ENCODE measurements at places on chromosomes 11 and 22.

DNA sequence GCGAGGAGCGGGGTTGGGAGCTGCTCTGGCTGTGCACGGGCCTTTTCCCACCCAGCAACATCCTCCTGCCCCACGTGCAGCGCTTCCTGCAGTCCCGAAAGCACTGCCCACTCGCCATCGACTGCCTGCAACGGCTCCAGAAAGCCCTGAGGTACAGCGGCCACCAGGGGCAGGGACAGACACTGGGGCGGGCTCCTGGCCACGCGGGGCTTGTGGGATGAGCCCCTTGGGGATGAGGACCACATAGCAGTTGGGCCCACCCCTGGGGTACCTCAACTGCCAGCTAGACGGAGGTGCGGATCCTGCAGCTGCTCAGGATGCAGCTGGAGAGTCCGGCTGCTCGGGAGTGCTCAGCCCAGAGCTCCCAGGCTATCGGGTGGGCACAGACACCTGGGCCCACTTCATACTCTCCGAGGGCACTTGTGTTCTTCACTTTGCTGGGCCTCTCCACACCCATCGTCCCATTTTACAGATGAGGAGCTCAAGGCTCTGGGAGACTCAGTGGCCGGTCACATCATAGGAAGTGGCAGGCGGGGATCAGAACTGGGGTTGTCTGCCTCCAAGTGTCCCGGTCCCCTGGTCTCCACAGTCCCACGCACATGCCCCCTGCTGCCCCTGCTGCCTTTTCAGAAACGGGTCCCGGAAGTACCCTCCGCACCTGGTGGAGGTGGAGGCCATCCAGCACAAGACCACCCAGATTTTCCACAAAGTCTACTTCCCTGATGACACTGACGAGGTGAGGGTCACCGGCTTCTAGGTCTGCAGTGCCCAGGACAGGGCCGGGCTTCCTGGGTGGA, 77.6 kb downstream of the MYO7A start:
- DNase-seq: no peak

DNA sequence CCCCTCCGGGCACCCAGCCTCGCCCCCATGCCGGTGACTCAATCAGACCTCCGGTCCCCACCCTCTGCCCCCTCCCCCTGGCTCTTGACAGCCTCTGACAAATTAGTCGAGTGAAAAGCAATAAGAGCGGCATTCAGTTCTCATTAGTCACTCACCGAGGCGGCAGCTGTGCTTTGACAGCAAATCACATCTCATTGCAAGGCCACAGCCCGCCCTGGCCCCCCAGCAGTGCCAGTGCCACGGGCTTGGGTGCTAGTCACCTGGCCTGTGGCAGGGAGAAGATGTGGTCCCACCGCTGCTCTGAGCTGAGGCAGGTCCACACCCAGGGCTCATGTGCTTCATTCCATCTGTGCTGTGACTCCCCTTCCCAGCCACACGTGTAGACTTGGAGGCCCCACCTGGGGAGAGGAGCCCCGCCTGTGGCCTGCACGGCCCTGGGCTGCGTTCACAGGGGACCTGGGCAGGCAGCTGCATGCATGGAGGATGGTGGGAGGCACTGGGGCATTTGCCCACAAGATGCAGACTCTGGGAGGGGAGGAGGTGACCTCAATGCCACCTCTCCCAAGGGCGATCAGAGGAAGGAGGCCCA, 7.4 kb upstream of the TH start:
- no peak for DNase-seq

DNA sequence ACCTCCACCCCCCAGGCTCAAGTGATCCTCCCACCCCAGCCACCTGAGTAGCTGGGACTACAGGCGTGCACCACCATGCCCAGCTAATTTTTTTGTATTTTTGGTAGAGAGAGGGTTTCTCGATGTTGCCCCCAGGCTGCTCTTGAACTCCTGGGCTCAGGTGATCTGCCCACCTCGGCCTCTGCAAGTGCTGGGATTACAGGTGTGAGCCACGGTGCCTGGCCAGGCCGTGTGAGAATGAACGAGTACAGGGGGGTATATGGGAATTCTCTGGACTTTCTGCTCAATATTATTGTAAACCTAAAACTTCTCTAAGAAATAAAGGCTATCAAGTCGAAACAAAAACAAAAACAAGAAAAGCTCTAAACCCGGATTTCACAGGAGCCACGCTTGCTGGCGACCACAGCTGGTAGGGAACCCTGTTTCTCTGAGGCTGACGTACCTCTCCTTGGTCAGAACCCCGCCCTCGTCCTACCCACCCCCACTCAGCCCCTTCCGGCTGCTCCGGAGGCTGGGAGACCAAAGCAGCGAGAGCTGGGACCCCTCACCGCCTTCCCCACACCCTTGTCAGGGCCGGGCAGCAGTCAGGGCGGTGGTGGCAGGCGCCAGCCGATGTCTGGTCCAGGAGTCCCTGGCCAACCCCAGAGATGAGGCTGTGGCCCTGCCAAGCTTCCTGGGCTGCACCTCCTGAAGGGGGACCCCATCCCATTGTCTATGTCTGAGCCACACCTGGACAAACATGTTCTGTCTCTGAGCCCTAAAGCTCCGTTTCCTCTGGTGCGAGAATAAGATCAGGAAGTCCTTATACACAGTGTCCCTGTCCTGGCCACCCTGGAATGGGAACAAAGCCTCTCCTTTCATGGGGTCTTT, 52.1 kb downstream of the LINC01488 start:
- DNase-seq: no peak

- DNase-seq: no peak
These were observed 2.1 kb upstream of the OAF start for GRCh38 chr11:120208777-120209176.

GRCh38 chr11:13276454-13276831, 1.1 kb upstream of the BMAL1 start:
- no peak for DNase-seq

DNA sequence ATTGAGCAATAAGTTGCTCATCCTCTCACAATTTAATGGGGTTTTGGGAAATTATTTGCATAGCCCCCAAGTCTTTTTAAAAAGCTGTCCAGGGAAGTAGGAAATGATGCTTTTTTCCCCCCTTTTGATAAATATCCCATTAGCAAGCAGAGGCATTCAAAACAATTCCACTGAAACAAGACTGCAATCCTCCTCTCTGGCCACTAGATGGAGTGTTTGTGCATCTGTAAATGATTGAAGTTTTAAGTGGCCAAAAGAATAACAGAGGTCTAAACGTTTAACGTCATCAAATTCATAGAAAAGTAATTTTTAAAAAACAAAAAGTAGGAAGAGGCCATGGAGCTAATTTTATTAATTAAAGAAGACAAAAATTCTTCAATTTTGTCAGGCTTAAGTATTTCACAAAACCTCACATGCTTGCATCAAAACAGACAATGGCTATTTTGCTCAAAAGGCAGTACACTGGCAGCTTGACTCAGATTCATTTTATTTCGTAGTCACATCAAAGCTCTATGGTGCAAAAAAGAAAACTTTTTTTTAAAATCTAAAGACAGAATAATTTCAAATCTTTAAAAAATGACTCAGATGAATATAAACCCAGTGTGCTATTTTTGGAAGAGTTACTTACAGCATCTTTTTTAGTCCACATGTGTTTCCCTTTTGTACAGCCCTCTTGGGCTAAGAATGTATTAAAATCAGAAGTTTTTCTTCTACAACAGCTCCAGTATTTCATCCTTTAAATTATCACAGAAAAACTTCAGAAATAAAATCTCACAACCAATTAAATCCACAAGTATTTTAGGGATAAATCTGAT, 17.8 kb downstream of the CHORDC1 start:
- peak; percentile 16 for DNase-seq

- no peak for DNase-seq
These were observed 148.9 kb downstream of the TENM4 start for GRCh38 chr11:79291948-79292347.

GRCh38 chr11:10725114-10725906, 25.7 kb upstream of the CTR9 start:
- DNase-seq: no peak

DNA sequence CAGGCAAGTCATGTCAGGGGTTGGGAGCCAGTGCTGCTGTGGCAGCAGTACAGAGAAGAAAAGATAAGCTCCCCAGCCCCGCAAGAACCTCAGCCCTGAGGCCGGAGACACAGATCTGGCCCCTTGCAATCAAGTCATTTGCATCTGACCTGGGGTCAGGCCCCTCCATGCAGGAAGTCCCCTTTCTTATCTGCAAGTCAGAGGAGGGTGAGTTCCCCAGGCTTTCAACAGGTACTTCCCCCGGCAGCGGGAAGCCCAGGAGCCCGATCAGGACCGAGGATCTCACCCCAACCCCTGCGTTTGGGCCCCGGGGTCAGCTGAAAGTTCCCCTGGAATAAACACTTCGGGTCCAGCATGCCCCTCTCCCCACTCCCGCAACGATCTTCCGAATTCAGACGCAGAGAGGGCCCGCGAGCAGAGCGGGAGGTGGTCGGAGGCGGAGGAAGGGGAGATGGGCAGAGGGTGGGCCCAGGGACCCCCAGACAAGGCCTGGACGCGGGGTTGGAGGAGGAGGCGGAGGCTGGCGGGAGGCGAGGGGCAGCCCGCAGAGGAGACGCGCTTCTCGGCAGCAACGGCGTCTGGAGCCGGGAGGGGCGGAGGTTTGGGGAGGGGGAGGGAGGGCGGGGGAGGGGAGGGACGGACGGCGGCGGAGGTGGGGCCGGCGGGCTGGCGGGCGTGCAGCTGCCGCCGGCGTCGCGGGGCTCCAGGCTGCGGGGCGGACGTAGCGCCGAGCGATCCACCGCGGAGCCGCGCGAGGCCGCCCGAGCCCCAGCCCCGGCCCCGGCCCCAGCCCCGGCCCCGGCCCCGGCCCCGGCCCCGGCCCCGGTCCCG, at the start of gene TSPAN18:
TSPAN18 (plus strand) TSS at position 680 of the 831 bp plus-strand sequence. CDS start 179,455 bp downstream, outside the sequence.
- no peak for DNase-seq

GRCh38 chr11:78532991-78533390, 41.7 kb downstream of the NARS2 start:
- DNase-seq: no peak

GRCh38 chr11:45045683-45046471, 95.2 kb upstream of the TP53I11 start:
- no peak for DNase-seq

- DNase-seq: no peak
These were observed 92.0 kb downstream of the ZC3H12C start for GRCh38 chr11:110185121-110185591.

DNA sequence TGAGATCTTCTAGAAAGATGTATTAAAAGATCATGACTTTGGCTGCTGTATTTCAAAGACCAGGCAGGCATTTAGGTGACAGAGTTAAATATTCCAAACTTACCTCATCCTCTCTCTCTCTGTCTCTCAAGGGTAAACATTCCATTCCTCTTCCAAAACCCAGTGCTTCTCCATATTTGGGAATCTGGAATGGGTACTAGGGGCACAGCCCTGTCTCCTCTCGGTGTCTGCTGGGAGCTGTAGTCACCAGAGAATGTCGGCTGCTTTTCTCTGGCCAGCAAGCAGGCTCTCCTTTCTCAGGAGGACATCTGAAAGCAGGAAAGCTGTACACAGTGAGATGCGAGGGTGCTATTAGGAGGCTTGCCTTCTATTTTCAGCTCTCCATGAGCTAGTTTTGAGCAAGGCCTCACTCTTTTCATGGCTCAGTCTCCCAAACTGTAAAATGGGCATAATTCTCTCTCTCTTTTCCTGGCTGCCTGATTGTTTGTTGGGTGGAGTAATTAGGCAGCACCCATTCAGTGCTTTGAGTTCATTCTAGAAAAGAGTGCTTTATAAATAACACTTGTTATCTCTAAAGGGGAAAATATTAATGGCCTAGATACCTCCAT, 9.3 kb upstream of the PEX26 start:
- no peak for DNase-seq

DNA sequence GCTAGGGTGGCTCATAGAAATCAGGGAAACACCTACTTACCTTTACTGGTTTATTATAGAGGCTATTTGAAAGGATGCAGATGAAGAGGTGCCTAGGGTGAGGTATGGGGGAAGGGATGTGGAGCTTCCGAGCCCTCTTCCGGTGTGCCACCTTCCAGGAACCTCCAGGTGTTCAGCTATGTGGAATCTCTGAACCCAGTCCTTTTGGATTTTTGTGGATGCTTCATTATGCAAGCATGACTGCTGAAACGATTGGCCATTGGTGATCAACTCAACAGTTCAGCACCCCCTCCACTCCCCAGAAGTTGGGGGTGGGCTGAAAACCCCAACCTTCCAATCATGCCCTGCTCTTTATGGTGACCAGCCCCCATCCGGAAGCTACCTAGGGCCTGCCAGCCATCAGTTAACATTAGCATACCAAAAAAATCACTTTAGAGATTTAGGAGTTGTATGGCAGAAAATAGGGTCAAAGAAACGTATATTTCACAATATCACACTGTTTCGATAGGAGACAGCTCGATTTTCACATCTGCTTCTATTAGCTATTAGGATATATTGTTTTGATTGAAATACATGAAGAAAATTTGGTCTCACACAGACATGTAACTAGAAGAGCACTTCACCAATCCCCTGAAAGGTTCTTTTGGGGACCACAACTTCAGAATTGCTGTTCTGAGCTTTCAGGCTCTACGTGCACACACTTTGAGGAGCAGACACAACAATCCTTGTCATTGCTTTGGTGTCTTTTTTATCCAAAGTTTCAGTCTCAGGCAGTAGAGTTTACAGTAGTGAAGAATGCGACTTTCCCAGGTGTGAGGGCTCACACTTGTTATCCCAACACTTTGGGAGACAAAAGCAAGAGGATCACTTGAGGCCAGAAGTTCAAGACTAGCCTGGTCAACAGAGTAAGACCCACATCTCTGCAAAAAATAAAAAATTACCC, 3.3 kb upstream of the POLR2G start:
- no peak for DNase-seq

GRCh38 chr22:17476838-17477237, 86.5 kb upstream of the SLC25A18 start:
- DNase-seq: peak; percentile 0

- DNase-seq: no peak
These were observed 16.8 kb upstream of the MFRP start for GRCh38 chr11:119363081-119363850.

- no peak for DNase-seq
These were observed 743.5 kb downstream of the BRD1 start for GRCh38 chr22:49084206-49084605.

- peak; percentile 40 for DNase-seq
These were observed 534 bp downstream of the RBFOX2 start for GRCh38 chr22:36027935-36028645.

GRCh38 chr11:69691463-69691862, 12.4 kb downstream of the FGF19 start:
- no peak for DNase-seq

- DNase-seq: no peak
These were observed 9.7 kb downstream of the MCAM start for GRCh38 chr11:119307219-119307618.

- no peak for DNase-seq
These were observed 167.6 kb downstream of the WT1 start for GRCh38 chr11:32267679-32268187.

GRCh38 chr22:47168441-47168840, 406.0 kb downstream of the TBC1D22A start:
- no peak for DNase-seq
